Bladder microvascular endothelial cell (primary cell): ENCODE measurements at places on chromosomes 7 and 10. TPM values are rescaled to one million over a fixed set of nuclear protein-coding genes. Genes with fewer than 3 reads are reported as not detected.

The DENND2A gene
- under 0.01 and 1.0 TPM in 2 replicates for total RNA-seq

The SEMA3C gene
- 0.16 and 0.44 TPM in 2 replicates for total RNA-seq

The ZC3HAV1 gene
- total RNA-seq = 29.6 and 52.6 TPM in 2 replicates

The PRRT4 gene
- not detected in 2 replicates for total RNA-seq

The SPDYE18 gene
- 0.49 and 0.57 TPM in 2 replicates for total RNA-seq

The COX15 gene
- 26.9 and 37.9 TPM in 2 replicates for total RNA-seq

The DNAJC2 gene
- total RNA-seq = 9.4 and 15.1 TPM in 2 replicates

The PCDH15 gene
- under 0.01 TPM in 1 of 2 replicates, not detected in the other for total RNA-seq

The OR6V1 gene
- not detected in 2 replicates for total RNA-seq

The SPDYE8 gene
- not detected in 2 replicates for total RNA-seq

The WNT8B gene
- not detected in 2 replicates for total RNA-seq

The PNLIPRP2 gene
- not detected in 2 replicates for total RNA-seq

The BMPER gene
- 0.16 and 5.4 TPM in 2 replicates for total RNA-seq

The TRIM73 gene
- 0.16 and 0.88 TPM in 2 replicates for total RNA-seq

The CSGALNACT2 gene
- 7.6 and 14.1 TPM in 2 replicates for total RNA-seq

The LFNG gene
- total RNA-seq = 6.3 and 32.2 TPM in 2 replicates

The STOX1 gene
- total RNA-seq = 0.19 and 0.32 TPM in 2 replicates

The AGR2 gene
- not detected in 2 replicates for total RNA-seq

The NODAL gene
- not detected in 2 replicates for total RNA-seq

The TMEM176A gene
- 0.25 TPM in 1 of 2 replicates, not detected in the other for total RNA-seq

The SLC12A9 gene
- 22.5 and 28.6 TPM in 2 replicates for total RNA-seq

The APBB1IP gene
- 0.06 TPM in 1 of 2 replicates, not detected in the other for total RNA-seq

The RASSF4 gene
- total RNA-seq = 8.9 and 9.4 TPM in 2 replicates

The NRCAM gene
- 7.0 and 16.5 TPM in 2 replicates for total RNA-seq
